Spinal cord (tissue), 10 donors: ENCODE measurements at places on chromosomes 2 and 18.

- no peak overlapping the region for H3K27ac ChIP-seq
- no peak for DNase-seq
- no peaks in the 10 kb centered on the region for H3K4me1 ChIP-seq
- peaks cover 22% of the 10 kb centered on the region for H3K36me3 ChIP-seq
- no peak overlapping the region for H3K4me3 ChIP-seq
These were observed 38.7 kb downstream of the PLEKHB2 start for GRCh38 chr2:131143803-131144202.

- no peak overlapping the region for H3K27ac ChIP-seq
- H3K36me3 ChIP-seq: no peaks in the 10 kb centered on the region
- H3K4me3 ChIP-seq: no peak overlapping the region
- no peak for DNase-seq
- no peaks in the 10 kb centered on the region for H3K27me3 ChIP-seq
These were observed 181.2 kb downstream of the NR4A2 start for GRCh38 chr2:156151351-156151750.

DNA sequence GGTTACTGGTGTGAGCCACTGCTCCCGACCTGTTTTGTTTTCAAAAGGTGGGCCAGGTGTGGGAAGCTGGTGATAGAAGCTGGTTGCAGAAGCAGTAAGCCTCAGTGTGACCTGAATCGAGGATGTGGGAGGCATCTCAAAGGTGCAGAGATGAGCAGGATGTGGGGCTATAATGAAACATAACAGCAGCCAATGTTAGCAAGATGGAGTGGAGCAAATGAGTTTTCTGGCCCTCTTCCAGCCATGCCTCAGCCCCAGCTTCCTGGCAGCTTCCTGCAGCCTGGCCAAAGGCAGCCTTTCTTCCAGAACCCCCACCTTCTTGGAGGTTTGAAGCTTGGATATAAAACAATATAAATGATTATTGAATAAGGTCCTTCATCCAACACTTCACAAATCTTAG, 184.8 kb downstream of the NCK2 start:
- H3K4me3 ChIP-seq: no peak overlapping the region
- no peak for DNase-seq
- no peak overlapping the region for H3K27ac ChIP-seq
- no peaks in the 10 kb centered on the region for H3K27me3 ChIP-seq

GRCh38 chr2:88450186-88450585, 2.3 kb downstream of the FOXI3 start:
- no peak overlapping the region for H3K4me3 ChIP-seq
- H3K27ac ChIP-seq: no peak overlapping the region
- peaks cover 9% of the 10 kb centered on the region for H3K4me1 ChIP-seq

- H3K4me3 ChIP-seq: no peak overlapping the region
- H3K36me3 ChIP-seq: no peaks in the 10 kb centered on the region
- DNase-seq: no peak
- no peaks in the 10 kb centered on the region for H3K27me3 ChIP-seq
- H3K27ac ChIP-seq: no peak overlapping the region
These were observed 50.9 kb upstream of the SPATS2L start for GRCh38 chr2:200255549-200255948.

- no peaks in the 10 kb centered on the region for H3K4me1 ChIP-seq
- no peaks in the 10 kb centered on the region for H3K36me3 ChIP-seq
- DNase-seq: no peak
- H3K4me3 ChIP-seq: no peak overlapping the region
- no peak overlapping the region for H3K27ac ChIP-seq
- H3K27me3 ChIP-seq: no peaks in the 10 kb centered on the region
These were observed 112.0 kb downstream of the GULP1 start for GRCh38 chr2:188403676-188404075.

- DNase-seq: no peak
- H3K27me3 ChIP-seq: peaks cover 95% of the 10 kb centered on the region
- H3K27ac ChIP-seq: no peak overlapping the region
- peak overlapping the region; percentile 29 for H3K4me3 ChIP-seq
- H3K36me3 ChIP-seq: peaks cover 22% of the 10 kb centered on the region
These were observed 3.8 kb downstream of the GBX2 start for GRCh38 chr2:236164201-236164924.

DNA sequence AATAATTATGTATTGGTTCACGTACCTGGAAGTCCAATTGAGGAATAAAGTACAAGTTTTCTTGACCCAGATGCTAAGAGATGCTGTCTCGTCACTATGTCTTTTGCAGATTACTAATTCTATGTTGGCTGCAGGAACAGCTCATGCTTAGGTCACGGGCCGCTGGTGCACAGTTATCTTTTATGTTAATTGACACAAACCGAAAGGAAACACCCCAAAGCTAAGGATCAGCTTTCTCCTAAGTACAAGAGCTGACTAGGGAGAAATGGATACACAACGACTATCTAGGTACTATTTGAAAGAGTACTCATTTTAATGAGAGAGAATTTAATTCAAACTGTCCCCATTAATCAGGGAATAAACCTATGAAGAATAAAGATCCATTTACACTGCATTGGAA, 217.7 kb upstream of the SLC35G4 start:
- H3K27me3 ChIP-seq: no peaks in the 10 kb centered on the region
- H3K36me3 ChIP-seq: no peaks in the 10 kb centered on the region

- H3K4me1 ChIP-seq: no peaks in the 10 kb centered on the region
- H3K4me3 ChIP-seq: no peak overlapping the region
- no peaks in the 10 kb centered on the region for H3K27me3 ChIP-seq
- no peak overlapping the region for H3K27ac ChIP-seq
These were observed 142.0 kb upstream of the GAREM1 start for GRCh38 chr18:32612651-32613050.

DNA sequence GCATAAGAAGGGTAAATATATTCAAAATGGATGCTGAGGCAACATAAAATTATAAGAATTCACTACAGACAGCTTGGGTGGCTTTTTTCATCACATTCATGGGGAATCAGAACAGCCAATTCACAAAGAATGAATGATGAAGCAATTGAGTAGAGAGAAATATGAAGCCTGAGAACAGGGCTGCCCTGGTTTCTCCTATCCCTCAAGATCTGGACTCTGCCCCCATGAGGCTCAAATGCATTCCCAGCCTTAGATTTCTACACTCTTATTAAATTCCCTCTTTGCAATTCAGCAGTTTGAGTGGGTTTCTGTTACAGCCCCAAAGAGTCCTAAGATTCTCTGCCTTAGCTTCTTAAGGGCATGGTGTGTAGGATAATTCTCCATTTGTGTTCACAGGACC, 172.5 kb downstream of the MAIP1 start:
- no peaks in the 10 kb centered on the region for H3K4me1 ChIP-seq
- H3K27ac ChIP-seq: peak overlapping the region; percentile 35
- H3K36me3 ChIP-seq: no peaks in the 10 kb centered on the region
- H3K27me3 ChIP-seq: no peaks in the 10 kb centered on the region

DNA sequence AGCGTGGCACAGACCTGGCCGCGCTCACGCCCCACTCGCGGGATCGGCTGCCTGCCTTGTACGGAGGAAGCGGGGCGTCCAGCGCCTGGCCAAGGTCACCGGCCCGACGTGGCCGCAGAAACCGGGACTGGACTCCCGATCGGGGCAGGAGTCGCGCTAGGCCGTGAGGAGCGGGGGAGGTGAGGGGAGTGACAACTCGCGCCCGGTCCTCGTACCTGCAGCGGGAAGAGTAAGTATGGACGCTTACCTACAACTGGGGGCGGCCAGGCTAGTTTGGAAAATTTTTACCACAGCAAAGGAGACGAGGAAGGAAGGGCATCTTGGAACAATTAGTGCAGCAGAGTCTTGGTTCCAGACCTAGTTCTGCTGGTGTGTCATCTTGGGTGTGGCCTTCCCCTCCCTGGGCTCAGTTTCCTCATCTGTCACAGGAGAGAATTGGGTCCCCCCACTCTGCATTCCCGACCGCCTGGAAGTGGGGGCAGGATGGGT, 693 bp downstream of the UBE2F start:
- no peaks in the 10 kb centered on the region for H3K27me3 ChIP-seq
- no peaks in the 10 kb centered on the region for H3K36me3 ChIP-seq
- H3K4me3 ChIP-seq: peak overlapping the region; percentile 58
- H3K4me1 ChIP-seq: peaks cover 24% of the 10 kb centered on the region

DNA sequence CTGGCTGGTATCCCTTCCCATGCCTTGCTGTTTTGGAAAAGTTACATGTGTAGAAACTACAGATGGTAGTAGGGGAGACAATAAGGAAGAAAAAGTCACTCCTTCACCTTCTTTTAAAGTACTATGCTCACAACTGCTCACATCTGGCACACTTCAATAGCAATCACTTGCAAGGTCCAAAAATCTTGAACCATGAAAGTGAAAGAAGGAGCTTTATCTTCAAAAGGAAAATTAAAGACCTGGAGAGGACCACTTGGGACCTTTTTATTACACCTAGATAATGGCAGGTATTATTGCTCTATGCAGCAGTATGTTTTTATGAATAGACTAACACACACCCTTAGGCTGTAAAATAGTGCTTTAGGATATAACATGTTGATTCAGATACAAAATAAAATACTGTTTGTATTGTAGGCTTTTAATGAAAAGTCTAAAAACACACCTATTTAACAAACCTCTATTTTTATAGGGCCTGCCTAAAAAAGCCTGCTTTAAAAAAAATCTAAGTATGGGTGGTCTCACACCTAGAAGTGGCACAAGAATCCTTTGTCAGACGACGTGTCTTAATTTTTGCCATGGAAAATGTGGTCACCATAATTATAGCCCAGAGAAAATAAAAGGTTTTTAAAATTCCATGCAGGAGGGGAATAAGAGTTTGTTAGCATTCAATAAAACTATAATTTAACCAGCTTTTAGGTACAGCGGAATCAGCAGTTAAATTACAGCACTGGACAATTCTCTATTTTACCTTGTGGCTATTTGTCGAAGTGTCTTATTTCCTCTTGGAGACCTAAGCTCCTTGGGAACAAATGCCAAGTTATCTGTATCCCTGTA, 124.0 kb downstream of the BCL2 start:
- no peak overlapping the region for H3K27ac ChIP-seq
- H3K27me3 ChIP-seq: no peaks in the 10 kb centered on the region
- H3K4me1 ChIP-seq: peaks cover 3% of the 10 kb centered on the region
- no peaks in the 10 kb centered on the region for H3K36me3 ChIP-seq
- no peak for DNase-seq

- DNase-seq: no peak
- H3K27ac ChIP-seq: no peak overlapping the region
- no peaks in the 10 kb centered on the region for H3K4me1 ChIP-seq
- H3K36me3 ChIP-seq: no peaks in the 10 kb centered on the region
- no peaks in the 10 kb centered on the region for H3K27me3 ChIP-seq
These were observed 25.8 kb downstream of the CAPN13 start for GRCh38 chr2:30781451-30781850.

DNA sequence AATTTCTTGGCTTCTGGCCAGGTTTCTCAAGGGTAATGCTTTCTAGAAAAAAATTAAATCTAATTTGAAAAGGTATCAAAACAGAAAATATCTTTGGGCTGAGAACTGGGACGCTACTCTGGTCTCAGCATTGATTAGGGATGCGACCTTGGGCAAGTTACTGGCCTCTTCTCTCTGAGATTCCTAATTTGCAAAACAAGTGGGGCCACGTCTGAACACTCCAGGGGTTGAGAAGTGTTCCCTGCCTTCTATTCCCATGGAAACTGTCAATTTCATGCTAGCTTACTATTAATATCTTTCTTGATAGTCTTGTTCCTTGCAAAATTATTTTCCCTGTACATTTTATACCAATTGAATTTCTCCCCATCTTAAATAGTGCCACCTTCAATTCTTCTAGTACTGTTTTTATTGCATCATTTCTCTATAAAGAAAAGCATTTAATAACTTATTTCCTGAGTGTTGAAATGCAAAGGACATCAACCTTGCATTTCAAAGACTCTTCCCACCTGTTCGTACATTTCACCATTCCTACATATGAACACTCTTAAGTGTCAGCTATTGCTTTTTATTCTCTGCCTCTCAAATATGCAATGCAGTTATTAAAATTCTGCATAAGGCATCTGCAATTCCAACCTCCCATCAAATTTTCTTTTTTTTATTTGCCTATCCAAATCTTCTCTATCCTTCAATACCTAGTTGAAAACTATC, 118.3 kb upstream of the DSEL start:
- H3K4me3 ChIP-seq: no peak overlapping the region
- H3K27me3 ChIP-seq: no peaks in the 10 kb centered on the region
- H3K4me1 ChIP-seq: no peaks in the 10 kb centered on the region
- no peak for DNase-seq
- H3K27ac ChIP-seq: no peak overlapping the region

DNA sequence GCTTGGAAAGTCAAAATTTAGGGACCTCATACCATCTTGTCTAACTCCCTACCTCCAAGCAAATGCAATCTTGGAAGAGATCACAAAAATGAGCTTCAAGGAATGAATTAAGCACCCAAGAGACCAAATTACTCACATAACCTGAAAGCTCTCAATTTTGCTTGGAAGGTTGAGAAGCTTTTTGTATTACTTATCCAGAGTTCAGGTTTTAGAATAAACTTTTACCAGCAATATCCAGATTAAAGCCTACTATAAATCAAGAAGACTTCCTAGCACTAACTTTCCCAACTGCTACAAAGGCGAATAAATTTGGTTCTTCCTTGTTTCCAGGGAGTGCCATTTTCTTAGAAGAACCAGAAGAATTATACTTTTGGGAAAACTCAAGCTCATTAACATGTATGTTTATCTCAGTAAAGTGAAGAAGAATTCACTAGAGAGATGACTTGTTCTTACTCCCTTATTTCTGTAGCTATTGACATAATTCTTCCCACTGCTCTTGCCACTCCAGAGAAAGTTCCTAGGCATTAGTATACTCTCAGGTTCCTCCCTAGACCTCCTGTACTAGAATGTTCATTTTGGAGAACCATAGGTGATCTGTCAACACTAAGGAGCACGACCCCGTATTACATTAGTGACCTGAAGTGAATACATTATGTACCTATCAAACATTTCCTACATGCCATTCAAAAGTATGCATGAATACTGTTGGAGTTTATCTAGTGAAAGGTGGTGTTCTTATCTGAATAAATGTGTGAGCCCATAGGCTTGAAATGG, 18.0 kb upstream of the STPG4 start:
- H3K27ac ChIP-seq: peak overlapping the region; percentile 26
- no peaks in the 10 kb centered on the region for H3K27me3 ChIP-seq
- H3K4me1 ChIP-seq: no peaks in the 10 kb centered on the region
- H3K36me3 ChIP-seq: peaks cover 4% of the 10 kb centered on the region
- H3K4me3 ChIP-seq: peak overlapping the region; percentile 86

GRCh38 chr2:66526180-66526579, 91.3 kb downstream of the MEIS1 start:
- no peak overlapping the region for H3K27ac ChIP-seq
- peaks cover 15% of the 10 kb centered on the region for H3K4me1 ChIP-seq
- H3K4me3 ChIP-seq: no peak overlapping the region
- H3K36me3 ChIP-seq: no peaks in the 10 kb centered on the region
- no peak for DNase-seq

DNA sequence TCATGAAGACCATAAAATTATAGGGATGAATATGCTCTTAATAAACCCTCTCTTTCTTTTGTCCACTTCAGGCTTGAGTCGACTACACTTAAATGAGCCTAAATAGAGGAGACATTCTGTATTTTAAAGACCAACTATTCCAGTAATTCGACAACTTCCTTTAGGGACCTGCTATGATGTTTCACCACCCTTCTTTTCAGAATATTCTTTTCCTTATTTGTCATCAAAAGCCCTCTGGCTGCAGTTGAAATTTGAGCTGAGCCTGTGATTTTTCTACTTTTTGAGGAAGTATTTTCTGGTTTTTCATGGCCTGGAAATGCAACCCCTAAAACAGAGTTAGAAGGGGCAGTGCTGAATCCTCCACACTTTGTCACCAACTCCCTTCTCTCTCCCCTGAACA, 287.0 kb downstream of the EPHA4 start:
- no peaks in the 10 kb centered on the region for H3K36me3 ChIP-seq
- no peaks in the 10 kb centered on the region for H3K27me3 ChIP-seq
- H3K4me3 ChIP-seq: no peak overlapping the region
- H3K4me1 ChIP-seq: no peaks in the 10 kb centered on the region
- no peak overlapping the region for H3K27ac ChIP-seq

GRCh38 chr18:68714366-68714711, 569 bp downstream of the TMX3 start:
- peaks cover 4% of the 10 kb centered on the region for H3K36me3 ChIP-seq
- DNase-seq: peak; percentile 58
- no peaks in the 10 kb centered on the region for H3K27me3 ChIP-seq
- peak overlapping the region; percentile 95 for H3K4me3 ChIP-seq
- H3K27ac ChIP-seq: peak overlapping the region; percentile 75
- H3K4me1 ChIP-seq: no peaks in the 10 kb centered on the region
